Osteoblast (primary cell): ENCODE measurements at places on chromosomes 3 and 15. TPM values are rescaled to one million over a fixed set of nuclear protein-coding genes. Genes with fewer than 3 reads are reported as not detected.

The TGM5 gene
- total RNA-seq, result not detected in 2 replicates

The TYRO3 gene
- 6.2 and 6.8 TPM in 2 replicates for total RNA-seq

The PP2D1 gene
- total RNA-seq, result not detected in 2 replicates

The EXD1 gene
- not detected in 2 replicates for total RNA-seq

The FOXL2NB gene
- total RNA-seq, result 0.36 TPM in 1 of 2 replicates, not detected in the other

The C3orf62 gene
- total RNA-seq, result 1.8 and 3.6 TPM in 2 replicates

The CRTC3 gene
- 25.0 and 29.2 TPM in 2 replicates for total RNA-seq

The SLC22A14 gene
- 0.29 and 0.36 TPM in 2 replicates for total RNA-seq

The FBLN2 gene
- total RNA-seq, result 46.0 and 54.6 TPM in 2 replicates

The CMTM6 gene
- total RNA-seq, result 102 and 141 TPM in 2 replicates

The BDH1 gene
- total RNA-seq, result 5.6 and 5.8 TPM in 2 replicates

- no peak for DNase-seq
Observed at GRCh38 chr15:67048281-67049279, 16.8 kb upstream of the SMAD3 start.

DNA sequence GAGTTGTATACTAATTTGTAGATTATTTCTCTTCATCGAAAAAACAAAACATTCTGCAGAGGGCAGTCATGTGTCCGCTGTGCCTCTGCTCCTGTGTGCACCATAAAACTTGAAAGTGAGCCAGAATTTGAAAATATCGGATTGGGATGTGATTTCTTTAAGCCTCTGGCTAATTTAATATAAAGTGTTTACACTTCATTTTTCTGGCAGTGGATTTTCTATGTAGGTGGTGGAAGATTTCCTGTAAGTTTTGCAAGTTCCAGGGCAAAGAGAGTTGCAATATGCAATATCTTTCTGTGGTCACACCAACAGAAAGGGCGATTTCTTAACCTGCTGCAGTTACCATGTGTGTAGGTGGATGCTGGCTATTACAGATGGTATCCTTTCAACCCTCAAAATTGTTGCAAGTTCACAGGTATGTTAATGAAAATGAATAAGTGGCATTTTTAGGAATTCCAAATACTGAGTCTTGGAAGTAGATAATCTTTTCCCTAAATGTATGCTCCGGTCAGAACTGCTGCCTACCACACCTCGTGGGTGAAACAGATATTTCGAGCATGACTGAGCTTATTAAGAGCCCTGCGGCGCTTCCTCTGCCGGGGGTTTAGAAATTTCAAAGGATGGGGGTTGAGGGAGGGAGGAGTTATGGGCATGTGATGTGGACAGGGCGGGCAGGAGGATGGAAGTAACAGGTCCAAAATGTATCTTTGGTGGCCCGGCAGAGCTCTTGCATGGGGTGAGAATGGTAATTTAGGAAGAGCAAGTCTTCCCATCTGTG lies 134.0 kb downstream of the PGPEP1L start:
- peak; percentile 78 for DNase-seq

GRCh38 chr3:11457135-11457534 lies 184.9 kb downstream of the ATG7 start:
- DNase-seq, result no peak

- peak; percentile 75 for DNase-seq
Observed at GRCh38 chr3:14248849-14249523, 70.4 kb downstream of the LSM3 start.

DNA sequence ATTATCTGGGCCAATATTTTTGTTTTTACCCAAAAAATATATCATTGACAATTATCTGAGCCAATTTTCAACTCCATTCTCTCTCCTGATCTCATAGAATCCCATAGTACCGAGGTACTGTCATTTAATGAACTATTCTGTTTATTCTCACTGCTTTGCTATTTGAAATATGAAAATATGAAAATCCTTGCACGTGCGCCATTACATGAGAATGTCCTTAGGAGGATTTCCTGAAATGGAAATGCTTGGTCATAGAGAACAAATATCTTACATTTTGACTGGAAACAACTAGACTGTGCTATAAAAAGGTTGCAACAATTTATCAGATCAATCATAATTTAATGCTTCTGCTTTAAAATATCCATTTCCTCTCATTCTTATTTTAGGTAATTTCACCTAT lies 18.3 kb downstream of the FRMD4B start:
- no peak for DNase-seq

DNA sequence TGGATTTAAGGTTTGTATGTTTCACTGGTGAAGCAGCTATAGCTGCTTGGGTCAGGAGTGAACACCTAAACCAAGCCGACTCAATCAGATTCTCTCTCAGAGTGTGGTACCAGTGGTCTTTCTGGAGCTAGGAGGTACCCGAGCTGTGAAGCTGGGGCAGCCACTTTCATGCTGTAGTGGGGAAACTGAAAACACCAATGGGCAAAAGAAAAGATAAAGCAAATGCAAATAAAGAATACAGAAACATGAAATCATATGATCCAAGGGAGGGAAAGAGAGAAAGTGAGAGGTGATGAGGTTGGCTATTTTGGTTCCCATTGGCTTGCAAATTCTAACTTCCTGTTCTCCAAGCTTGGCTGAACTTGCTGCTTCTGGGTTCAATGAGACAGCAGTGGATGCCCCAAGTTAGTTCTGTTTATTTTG lies 212.3 kb upstream of the CFAP20DC start:
- no peak for DNase-seq

- DNase-seq, result peak; percentile 63
Observed at GRCh38 chr3:72318504-72319193, 529.6 kb downstream of the SHQ1 start.

GRCh38 chr3:34212656-34213055 lies 414.2 kb downstream of the PDCD6IP start:
- DNase-seq, result peak; percentile 0

- peak; percentile 74 for DNase-seq
Observed at GRCh38 chr15:40096094-40096891, 12.4 kb downstream of the BMF start.

GRCh38 chr3:124916837-124917409 lies 17.6 kb downstream of the MUC13 start:
- DNase-seq, result no peak

DNA sequence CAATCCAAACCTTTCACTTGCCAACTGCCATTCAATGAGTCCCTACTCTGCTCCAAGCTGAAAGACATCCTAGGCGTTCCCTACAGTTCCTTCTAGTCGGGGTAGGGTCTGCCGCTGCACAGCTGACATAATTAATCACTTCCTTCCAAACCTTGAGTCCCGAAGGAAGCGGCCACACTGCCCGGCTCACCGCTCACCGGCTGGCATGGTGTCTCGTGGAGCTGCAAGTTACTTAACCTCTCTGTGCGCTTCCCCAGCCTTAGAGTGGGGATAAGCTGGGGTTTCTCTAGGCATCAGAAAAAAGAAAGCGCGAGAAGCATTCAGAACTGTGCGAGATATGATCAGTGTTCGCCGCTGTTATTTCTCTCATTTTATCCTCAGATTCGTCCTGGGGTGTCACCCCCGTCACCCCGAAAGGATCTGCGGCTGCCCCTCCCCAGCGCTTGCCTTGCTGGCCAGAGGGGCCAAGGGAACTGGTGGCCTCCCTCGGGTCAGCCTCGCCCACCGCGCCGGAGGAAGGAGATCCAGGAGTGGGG lies 748 bp downstream of the MRPS25 start:
- peak; percentile 93 for DNase-seq

DNA sequence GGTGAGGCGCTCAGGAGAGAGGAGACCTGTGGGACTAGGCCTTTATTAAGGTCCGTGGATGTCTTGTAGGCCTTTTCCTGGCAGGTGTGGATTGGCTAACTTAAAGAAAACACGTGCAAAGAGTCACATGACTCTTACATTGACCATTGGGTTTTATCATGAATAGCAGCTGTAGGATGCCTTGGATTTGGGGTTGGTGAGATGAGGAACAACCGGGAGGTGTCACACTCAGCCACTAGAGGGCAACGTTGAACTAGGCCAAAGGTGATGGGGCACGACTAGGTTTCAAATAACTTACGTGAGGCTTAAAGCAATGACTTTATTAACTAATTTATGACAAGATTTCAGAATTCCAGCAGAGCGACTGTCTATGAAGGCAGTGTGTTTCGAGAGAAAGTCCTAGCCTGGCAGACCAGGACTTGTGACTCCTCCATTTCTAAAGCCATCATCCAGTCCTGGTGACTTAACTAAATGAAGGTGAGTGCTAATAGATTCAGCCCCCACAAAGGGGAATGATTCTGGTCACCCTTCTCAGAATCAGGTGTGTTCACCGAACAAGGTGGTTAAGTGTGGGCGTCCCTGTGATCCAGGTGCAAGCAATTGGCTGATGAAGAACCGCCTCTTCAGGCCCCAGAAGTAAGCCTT lies 345.6 kb downstream of the MCTP2 start:
- peak; percentile 36 for DNase-seq

GRCh38 chr3:104816716-104817115 lies 550.0 kb upstream of the ALCAM start:
- DNase-seq, result no peak

DNA sequence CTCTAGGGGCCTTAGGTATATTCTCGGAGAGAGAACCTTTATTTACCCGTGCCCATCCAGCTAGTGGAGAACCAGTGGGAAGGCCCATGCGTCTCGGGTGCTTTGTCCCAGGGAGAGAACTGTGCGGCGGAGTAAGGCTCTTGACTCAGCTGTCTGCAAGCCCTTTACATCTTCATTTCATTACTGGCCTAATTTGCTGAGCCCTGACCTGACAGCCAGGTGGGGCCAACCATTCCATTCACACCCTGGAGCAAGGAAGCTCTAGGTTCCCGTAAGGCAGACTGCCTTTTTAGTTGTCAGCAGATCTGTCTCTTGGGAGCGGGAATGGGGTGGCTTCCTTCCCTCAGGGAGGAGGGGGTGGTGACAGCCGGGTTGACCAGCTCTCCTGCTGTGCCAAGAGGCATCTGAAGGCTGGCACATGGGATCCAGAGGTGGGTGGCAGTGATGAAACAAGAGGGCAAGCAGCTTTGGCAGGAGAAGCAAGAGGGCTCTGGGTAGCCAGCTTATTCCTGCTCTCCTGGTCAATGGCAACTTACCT lies 36.4 kb downstream of the SV2B start:
- DNase-seq, result no peak

- DNase-seq, result no peak
Observed at GRCh38 chr15:63040954-63041353, 1.6 kb upstream of the TPM1 start.

DNA sequence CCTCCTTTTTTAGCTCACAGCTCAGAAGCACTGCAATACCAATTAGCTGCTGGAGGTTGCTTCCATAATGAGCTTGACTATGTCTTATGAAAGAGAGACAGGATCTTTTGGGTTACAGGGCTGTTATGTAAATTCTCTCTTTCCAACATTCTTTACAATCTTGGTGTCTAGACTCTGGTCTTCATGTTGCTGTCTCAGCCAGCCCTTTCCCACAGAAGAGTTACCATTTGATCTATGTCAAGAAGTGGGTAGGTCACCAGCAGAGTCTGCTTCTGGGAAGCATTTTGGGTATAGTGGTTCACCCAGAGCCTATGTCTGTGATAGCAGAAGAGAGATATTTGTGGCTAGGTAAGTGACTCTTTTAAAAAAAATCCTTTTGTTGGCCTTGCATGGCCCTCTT lies 234.5 kb downstream of the SATB1 start:
- no peak for DNase-seq

DNA sequence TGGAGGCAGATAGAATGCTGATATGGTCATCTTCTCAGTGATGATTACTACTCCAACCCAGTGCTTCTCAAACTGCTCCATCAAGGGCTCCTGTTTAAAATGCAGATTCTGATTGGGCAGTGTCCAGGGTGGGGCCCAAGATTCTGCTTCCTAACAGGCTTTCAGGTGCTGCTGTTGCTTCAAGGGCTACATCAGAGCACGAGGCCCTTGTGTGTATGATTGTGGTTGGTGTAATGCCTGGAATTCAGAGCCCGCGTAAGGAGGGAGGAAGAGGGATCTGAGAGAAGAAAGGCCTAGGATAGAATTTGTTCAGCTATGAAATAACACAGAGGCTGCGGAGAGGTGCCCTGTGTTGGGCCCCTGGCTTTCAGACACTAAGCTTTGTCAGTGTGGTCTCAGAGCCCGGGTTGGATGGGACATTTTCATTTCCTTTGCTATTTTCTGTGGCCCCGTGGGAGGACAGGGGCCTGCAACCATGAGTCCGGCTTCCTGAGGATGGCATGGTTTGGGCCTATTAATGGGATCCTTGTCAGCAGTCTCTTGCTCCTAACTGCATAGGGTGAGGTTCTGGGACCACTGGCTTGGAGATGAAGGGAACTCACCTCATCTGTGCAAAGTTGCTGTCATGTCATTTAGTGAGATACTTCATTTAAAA lies 53.0 kb downstream of the ATP1B3 start:
- DNase-seq, result no peak

DNA sequence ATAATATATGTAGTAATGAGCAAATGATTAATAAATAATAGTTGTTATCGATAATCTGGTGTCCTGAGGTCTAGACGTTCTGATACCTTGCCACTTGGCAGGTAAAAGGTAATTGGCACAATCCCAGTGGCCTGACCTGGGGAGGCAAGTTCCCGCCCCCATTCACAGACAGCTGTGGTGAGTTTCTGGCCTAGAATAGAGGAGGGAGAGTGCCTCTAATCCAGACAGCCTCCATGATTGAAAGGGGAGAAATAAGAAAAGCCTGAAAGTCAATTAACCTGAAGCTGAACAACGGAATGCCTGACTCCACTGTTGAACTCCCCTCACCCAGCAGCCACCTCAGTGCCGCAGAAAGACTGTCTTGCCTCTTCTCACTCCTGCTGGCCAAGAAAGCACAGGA lies 38.1 kb upstream of the SV2B start:
- no peak for DNase-seq

- peak; percentile 48 for DNase-seq
Observed at GRCh38 chr15:64813075-64813474, 12.4 kb downstream of the PIF1 start.

DNA sequence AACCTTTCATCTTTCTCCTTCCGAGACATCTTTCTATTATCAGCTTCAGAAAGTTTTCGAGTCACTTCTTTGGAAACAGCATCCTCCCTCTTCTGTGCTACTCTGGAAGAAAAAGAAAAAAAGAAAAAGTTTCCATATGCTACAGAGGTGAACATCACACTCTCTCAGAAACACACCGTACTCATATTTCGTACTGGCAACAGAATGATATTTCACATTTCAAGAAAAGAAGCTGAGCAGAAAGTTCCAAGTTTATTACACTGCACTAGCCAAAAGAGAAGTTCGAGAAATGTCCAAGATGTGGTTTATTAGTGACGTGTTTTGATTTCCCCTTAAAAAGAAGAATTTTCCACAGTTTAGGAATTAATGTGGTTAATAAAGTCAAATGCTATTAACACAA lies 6.0 kb downstream of the SSR3 start:
- DNase-seq, result no peak

- DNase-seq, result no peak
Observed at GRCh38 chr3:186782542-186783057, 777 bp upstream of the EIF4A2 start.

DNA sequence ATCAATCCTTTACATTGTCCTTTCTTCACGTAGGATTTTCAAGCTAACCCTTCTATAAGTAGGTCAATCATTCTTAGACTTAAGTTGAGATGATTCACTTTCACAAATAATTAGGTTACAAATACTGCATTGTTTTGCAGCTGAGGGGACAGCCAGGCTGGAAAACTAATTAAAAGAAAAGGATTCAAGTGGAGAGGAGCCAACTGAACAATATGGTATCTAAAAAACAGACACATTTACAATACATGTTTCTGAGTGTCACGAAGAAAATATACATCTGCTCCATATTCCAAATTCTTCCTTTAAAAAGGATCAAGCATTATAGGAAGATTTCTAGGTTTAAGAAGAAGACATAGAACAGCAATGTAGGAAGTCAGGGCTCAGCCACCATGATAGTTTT lies 70.2 kb downstream of the PEAK1 start:
- DNase-seq, result no peak
